ENCODE measurements at places on chromosomes 5 and 9.

- DNase-seq: no peak
- H3K4me1 ChIP-seq: no peaks in the 10 kb centered on the region
These were observed 87.3 kb upstream of the GRAMD2B start for GRCh38 chr5:126335886-126336285.

- no peak within 1 kb of the TSS for H3K27ac ChIP-seq
- no peaks in the 10 kb centered on the region for H3K27me3 ChIP-seq
- DNase-seq: no peak
- no peak within 1 kb of the TSS for H3K4me3 ChIP-seq
- no peaks in the 10 kb centered on the region for H3K4me1 ChIP-seq
These were observed at the start of gene LIX1 for GRCh38 chr5:97142521-97143254. Gene LIX1, minus strand, starts transcription at chr5:97142611. Its CDS starts 35 bp downstream, at chr5:97142576.

- H3K4me1 ChIP-seq: peaks cover 11% of the 10 kb centered on the region
- H3K36me3 ChIP-seq: peaks cover 28% of the 10 kb centered on the region
- H3K27ac ChIP-seq: no peak overlapping the region
- no peak for DNase-seq
- H3K27me3 ChIP-seq: no peaks in the 10 kb centered on the region
- no peak overlapping the region for H3K4me3 ChIP-seq
These were observed 166.4 kb upstream of the OTULINL start for GRCh38 chr5:14415024-14415697.

DNA sequence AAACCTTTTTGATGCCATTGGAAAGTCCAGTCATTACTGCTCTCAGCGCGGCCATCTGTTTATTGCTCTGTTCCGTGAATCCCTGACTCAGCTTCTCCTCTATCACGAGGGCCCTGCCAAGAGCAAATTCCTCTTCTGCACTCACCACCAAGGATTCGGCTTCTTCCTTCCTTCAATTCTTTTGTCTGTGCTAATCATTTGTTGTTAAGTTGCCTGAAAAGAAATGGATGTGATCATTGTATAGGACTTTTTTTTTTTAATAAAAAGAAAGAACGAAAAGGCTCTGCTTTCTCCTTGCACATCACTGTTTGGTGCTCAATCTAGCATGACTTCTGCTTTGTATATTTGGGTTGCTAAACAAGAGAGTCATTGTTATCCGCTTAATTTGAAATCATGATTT is 128.7 kb upstream of the PIK3R1 start:
- H3K27me3 ChIP-seq: no peaks in the 10 kb centered on the region
- DNase-seq: no peak
- H3K4me1 ChIP-seq: peaks cover 17% of the 10 kb centered on the region
- no peak overlapping the region for H3K27ac ChIP-seq

- no peaks in the 10 kb centered on the region for H3K4me1 ChIP-seq
- peaks cover 4% of the 10 kb centered on the region for H3K36me3 ChIP-seq
- no peak overlapping the region for H3K4me3 ChIP-seq
- H3K27ac ChIP-seq: no peak overlapping the region
These were observed 12.0 kb downstream of the HIGD2A start for GRCh38 chr5:176400382-176401156.

DNA sequence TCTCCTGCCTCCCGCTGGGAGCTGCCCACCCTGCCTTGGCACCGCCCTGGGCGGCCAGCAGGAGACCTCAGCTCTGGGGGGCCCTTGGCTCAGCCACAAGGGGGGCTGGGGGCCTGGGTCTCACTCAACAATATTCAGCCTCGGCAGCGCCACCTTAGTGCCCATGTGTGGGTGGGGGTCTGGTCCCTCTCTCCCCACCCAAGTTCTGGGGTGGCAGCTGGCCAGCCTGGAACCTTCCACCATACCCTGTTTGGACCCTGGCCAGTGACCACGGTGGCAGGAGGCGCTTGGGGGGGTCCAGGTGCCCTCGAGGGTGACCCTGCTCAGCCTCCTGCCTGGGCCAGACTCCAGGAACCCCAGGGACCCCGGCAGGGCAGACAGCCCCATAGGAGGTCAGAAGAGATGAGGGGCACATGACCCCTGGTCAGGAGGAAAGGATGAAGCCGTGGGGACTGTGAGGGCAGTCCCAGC is 22.2 kb downstream of the NKD2 start:
- H3K4me3 ChIP-seq: no peak overlapping the region
- DNase-seq: no peak
- no peaks in the 10 kb centered on the region for H3K27me3 ChIP-seq
- H3K36me3 ChIP-seq: no peaks in the 10 kb centered on the region
- no peak overlapping the region for H3K27ac ChIP-seq
- H3K4me1 ChIP-seq: no peaks in the 10 kb centered on the region
